Stimulated activated CD8-positive, alpha-beta memory T cell treated with anti-CD3 and anti-CD28 coated beads, Interleukin-4, amount 100 ng/mL, for 24 hours (primary cell): ENCODE measurements at places on chromosomes 4 and X.

DNA sequence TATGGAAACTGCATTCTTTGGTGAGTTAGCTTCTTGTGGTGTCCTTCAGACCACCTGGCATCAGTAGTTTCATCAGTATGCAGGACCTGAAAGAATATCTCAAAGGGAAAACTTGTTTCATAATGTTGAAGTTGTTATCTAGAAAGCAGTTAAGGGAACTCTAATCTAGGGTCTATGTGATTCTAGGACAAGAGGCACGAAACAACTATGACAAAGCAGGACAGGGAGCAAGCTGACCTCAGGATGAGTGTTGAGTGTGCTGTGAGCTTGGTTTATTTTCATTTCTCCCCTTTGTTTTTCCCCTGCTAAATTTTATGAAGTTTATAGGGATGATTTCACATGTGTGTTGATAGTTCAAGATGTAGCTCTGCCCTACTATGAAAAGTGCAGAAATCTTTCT, 65.7 kb downstream of the MXRA5 start:
- DNase-seq, result no peak

GRCh38 chr4:31234494-31234893, 514.3 kb downstream of the PCDH7 start:
- DNase-seq, result no peak

GRCh38 chrX:10831716-10832502, 211.5 kb upstream of the MID1 start:
- DNase-seq, result no peak

DNA sequence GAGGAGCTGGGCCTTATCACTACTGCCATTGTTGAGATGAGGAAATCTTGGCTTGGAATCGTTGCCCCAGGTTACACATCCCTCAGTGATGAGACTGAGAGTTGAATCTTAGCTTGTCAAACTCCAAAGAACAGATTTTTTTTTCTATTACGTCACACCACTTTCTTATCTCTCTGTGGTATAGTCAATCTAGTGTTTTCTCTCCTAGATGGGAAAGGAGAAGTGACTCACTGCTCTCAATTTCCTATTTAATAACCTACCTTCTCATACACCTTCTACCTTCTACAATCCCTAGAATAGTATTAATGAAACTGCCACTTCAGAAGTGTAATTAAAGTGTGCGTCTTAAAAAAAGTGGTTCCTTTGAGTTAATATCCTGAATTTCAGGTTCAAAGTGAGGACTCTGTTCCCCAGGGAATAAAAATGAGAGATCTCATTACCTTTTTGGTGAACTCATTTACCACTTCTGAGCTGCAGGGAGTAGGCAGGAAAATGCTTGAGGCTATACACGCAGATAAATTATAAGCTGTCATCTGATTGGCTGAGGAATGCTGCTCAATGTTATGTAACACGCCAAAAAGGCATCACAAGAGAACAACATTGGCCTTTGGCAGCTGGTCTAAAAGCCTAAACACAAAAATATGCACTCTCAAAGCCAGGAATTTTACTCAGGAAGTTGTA, 59.3 kb downstream of the MAD2L1 start:
- DNase-seq, result no peak

DNA sequence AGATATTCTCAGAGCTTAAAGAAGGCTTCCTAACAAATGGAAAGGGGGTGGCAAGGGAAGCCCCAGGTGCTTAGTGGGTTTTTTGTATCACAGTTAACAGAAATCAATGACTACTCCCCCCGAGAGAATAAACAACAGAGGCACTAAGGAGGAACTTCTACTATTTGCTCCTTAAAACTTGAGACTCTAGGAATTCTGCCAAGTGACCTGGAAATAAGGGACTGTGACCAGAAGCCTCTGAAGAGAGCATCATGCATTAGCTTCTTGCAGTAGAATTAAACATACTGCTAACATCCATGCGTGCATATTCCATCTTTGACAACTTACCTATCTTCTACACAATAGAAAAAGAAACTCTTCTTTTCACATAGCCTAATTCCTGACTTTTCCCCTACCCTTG, 86.8 kb downstream of the CAMK2D start:
- no peak for DNase-seq

- DNase-seq, result no peak
These were observed 37.0 kb downstream of the GUCY1A1 start for GRCh38 chr4:155703486-155704247.
